Inflammatory macrophage treated with lipopolysaccharide for 4 hours (primary cell): ENCODE measurements at places on chromosomes 2 and 18.
A peak's percentile ranks its signal among the peaks of the same experiment; 100 is the strongest.

DNA sequence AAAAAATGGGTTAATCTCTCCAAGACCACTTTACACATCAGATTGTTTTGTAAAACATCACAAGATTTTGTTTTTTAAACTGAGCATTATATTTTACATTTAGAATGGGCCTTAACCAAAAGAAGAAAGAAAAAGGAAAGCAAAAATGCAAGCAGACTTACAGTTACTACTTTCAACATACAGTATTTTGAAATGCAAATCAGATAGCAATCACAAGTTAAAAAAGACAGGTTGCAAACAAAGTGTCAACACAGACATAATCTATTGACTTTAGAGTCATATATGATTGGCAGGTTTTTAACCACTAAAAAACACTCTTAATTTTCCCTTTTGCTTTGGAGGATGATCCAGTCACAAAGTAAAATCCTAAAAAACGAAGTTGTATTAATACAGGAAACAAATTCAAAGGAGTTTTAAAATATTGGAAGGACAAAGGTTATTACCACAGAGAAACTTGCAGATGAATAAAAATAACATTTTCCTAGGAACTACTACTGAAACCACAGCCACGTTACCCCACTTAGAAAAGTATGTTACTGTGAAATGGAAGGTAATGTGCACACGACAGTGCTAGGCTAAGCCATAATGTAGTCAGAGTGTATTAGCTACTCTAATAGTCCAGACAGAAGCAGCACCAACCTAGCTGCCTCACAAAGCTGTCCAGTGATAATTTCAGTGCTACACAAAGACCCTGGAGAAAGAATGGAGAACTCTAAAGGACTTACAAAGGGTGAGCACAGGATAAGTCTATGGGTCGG, 22.9 kb downstream of the DARS1 start:
- peak; percentile 58 for DNase-seq

DNA sequence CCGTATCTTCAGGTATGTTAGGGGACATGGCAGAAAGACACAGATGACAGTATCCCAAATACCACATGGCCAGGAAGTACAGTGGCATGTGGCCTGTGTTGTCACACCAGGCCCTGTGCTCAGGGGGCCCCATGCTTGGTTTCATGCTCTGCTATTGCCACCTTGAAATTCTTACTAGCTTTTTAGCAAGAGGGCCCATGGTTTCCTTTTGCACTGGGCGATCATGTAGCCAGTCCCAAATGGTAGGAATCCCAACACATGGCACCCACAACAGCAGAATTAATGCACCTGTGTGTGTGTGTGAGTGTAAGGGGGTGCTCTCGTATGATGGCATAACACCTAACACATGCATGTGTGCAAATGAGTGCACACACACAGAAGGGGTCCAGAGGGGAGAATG, 39.2 kb downstream of the MYO7B start:
- no peak for DNase-seq

DNA sequence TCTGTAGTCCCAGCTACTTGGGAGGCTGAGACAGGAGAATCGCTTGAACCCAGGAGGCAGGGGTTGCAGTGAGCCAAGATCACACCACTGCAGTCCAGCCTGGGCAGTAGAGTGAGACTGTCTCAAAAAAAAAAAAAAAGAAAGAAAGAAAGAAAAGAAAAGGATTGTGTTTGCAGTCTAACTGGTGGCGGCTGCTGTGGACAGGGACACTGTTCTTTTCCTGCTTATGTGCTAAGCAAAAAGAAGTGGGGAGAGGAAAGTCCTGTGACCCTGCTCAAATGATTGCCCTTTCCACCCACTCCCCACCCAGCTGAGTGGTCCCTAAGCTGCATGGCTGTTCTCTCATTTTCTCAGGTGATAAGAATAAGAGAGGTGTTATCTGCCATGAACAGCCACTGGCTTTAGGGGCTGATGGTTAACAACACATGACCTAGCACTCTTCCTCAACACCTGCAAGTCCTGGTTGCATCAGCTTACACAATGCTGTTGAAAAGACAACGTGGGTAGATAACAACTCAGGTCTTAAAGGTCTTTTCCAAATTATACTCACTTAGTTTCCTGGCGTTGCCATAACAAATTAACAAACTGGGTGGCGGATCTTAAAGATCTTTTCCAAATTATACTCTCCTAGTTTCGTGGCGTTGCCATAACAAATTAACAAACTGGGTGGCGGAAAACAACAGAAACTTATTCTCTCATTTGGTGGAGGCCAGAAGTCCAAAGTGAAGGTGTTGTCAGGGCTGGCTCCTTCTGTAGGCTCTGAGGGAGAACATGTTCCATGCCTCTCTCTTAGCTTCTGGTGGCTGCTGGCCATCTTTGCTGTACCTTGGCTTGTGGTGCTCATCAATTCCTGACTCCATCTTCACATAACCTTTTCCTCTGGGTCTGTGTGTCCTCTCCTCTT, 90.3 kb upstream of the RTN4 start:
- no peak for DNase-seq

DNA sequence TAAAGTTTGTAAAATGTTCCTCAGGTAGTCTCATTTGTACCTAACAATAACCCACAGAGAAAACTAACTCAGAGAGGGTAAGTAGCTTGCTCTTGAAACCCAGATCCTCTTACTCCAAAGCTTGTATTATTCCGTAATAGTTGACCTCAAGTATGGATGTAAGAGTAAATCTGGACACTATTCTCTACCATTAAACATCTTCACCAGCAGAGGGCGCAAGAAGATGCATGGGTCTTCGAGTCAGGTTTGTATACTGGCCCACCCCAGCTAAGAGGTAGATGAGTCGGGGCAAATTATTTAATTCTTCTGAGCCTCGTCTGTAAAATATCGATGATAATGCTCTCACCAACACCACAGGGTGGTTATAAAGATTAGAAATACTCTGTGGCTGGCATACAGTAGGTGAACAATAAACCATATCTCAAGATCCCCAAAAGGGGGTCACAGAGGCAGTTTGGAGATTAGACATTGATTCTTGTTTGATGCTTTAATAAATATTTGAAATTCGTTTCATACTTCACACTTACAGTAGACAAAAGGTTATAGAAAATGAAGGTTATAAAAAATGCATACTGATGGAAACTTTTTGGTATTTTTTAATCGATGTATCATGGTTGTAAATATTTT, 3.5 kb upstream of the CABLES1 start:
- DNase-seq: peak; percentile 81

DNA sequence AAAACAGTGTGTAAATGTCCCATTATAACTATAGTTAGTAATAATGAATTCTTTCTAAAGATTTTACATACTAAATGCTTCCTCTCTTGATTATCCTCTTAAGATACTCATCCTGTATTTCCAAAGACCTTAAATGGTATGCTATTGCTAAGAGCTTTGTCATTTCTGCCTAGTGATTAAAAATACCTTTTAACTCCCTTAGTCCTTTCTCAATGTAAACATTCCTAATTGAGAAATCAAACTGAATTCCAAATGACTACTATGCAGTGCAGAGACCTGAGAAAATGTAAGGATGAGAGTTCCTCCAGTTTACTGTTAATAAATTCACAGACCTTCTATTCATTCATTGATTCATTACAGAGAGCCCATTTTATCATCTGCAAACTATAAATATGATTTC, 86.9 kb downstream of the SOS1 start:
- DNase-seq: no peak

DNA sequence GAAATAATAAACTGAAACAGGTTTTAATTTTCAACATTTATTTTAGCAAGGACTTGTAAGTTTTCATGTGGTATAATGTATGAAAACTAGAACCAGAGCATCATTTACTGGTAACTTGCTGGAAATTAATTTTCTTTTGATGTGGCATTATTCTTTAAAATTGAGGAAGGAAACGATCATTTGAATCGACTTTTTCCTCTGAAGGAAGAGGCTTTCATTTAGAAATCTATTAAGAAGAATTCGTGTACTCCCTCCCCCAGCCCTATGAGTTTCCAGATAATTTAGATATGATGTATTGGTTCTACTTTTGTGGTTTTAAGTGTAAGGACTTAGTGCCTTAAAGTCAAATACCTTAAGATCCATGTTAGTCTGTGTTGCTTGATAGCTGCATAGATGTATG, 2.5 kb downstream of the BABAM2 start:
- DNase-seq: peak; percentile 13

- DNase-seq: no peak
Measured at GRCh38 chr2:225008935-225009334, 33.3 kb downstream of the DOCK10 start.

DNA sequence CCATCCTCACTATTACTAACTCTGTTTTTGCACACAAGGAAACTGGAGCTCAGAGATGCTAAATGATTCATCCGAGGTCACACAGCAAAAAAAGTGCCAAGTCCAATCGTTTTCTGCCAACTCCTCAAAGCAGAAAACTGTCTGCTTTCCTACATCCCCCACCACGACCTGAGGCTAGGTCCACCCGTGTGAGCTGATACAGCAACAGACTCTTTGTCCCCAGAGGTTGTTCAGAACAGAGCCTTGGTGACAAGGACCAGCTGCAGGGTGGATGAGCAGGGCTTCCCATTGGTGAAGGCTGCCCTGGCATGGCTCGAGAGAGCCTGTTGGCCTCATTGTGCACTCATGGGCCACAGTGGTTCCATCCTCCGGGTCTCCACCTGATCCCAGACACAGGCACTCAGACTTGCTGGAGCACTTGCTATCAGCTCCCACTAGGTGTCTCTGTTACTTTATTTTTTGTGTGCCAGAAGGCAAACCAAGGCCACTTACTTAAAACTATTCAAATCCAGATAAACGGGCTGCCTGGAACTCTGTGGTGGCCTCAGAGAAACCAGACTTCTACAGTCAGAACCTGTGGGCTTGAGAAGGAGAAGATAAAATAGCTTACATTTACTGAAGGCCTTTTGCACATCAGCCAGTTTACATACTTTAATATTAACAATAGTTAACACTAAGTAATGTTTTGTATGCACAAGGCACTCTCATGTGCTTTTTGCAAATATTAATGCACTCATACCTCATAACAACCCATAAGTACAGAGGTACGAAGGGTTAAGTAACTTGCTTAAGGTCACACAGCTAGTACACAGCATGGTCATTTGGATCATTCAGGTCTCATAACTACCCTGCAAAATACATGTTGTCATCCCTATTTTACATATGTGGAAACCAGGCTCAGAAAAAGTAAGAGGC, 62.9 kb upstream of the CTIF start:
- peak; percentile 72 for DNase-seq

- DNase-seq: peak; percentile 39
Measured at GRCh38 chr2:73284296-73285158, at the start of gene FBXO41. FBXO41 (minus strand) TSS chr2:73284478; CDS start chr2:73269630, 14,848 bp downstream.

DNA sequence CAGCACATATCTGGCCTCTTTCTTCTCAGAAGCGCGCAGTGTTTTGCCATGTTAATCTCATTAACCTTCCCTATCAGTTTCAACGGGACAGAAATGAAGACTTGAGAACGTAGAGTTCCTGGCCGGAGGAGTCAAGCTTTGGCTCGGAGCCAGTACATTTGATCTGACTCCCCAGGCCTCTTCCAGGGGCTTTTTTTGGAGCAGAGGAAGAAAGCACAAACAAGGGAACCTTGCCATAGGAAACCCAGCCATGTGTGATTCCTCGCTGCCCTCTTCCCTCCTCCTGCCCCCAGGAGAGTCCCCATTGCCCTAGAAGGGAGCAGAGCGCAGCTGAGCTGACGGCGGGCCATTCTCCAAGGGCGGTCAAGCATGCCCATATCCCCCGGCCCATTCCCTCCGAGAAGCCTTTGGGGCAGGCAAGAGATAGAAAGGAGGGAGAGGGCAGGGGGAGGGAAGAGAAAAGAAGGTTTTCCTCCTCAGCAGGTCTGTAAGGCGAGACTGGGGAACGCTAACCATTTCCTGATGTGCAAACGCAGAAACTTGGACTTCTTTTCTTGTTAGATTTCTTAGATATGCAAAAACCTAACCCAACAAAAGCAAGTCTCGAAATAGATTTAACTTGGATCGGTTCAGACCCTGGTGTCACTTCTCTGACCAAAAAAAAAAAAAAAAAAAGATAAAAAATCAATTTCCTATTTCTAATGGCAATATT, 63.7 kb upstream of the POU3F3 start:
- DNase-seq: no peak

- DNase-seq: no peak
Measured at GRCh38 chr2:231385429-231385828, 10.1 kb upstream of the B3GNT7 start.

DNA sequence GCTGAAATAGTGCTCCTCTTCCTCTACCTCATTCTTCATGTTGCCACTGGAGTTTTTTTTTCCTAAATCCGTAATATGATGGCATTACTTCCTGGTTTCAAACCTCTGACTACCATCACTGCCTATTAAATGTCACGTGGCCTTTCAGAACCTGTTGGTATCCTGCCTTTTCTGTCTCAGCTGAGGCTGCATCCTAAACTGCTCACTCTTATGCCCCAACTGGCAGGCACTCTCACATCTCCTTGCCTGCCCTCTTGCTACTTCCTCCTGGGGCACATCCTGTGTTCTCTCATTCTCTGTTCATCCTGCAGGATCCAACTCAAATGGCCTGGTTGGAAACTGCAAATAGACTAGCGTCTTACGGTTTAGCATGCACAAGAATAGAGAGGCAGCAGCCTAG, 468.1 kb upstream of the FANCL start:
- DNase-seq: no peak

GRCh38 chr18:23306822-23307221, 146.3 kb upstream of the RIOK3 start:
- DNase-seq: no peak

GRCh38 chr18:37668971-37669747, 103.6 kb upstream of the CELF4 start:
- no peak for DNase-seq

GRCh38 chr2:23754970-23755369, 172.0 kb downstream of the ATAD2B start:
- no peak for DNase-seq

GRCh38 chr2:196370381-196370780, 199.0 kb upstream of the STK17B start:
- DNase-seq: no peak

- peak; percentile 88 for DNase-seq
Measured at GRCh38 chr2:60550178-60550983, 3.1 kb downstream of the BCL11A start.

DNA sequence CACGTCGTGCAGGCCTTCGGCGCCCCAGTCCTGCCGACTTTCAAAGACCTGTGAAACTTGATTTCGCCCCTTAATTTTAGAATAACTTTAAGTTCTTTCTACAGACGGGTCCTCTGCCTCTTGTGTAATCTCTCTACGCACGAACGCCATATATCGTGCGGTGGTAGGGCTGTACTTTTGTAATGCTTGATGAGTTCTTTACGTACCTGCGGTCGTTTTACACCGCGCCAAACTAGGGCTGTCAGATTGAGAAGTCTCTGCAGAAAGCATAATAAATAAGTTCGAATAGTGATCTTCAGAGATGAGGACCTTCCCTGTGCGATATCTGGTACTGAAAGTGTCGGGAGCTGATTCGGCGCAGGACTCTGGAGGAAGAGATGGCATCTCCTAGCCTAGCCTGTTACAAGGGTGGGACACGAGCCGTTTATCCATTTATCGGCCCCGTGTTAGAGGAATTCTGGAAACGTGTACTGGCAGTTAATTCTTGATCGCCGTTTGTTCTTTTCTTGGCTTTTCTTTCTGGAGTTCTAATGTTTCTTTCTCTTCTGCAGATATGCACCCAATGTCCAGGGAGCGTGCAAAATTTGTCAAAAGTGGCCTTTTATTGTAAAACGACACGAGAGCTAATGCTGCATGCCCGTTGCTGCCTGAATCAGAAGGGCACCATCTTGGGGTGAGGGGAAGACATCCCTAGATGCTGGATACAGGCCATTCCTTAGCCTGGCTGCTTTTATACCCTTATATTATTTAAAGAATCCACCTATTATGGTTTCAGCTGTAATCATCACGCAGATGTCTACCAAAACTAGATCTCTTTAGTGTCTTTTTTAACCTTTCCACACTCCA, 781 bp upstream of the SLC5A6 start:
- DNase-seq: peak; percentile 49

GRCh38 chr2:95046371-95047112, 21.0 kb downstream of the MAL start:
- no peak for DNase-seq

GRCh38 chr18:45849529-45849928, 24.1 kb downstream of the SIGLEC15 start:
- no peak for DNase-seq
